Fibroblast of lung (primary cell): ENCODE measurements at places on chromosomes 6 and 20. TPM values are rescaled to one million over a fixed set of nuclear protein-coding genes. Genes with fewer than 3 reads are reported as not detected.

GRCh38 chr20:7912551-7912950, 27.7 kb downstream of the HAO1 start:
- DNase-seq = no peak

DNA sequence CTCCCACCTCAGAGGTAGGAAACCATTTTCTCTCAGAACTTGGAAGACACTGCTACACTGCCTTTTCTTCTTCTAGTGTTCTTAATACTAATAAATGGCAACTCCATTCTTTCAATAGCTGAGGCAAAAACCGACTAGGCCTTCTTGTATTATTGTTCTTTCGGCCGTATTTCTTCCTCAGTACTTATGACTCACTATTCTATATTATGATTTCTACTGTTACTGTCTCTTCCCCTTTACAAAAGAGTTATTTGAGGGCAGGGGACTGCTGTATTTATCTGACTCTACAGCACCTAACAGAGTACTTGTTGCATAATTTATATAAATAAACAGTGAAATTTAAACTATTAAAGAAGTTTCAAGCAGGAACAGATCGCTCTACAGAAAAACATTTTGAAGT, 3.1 kb downstream of the DNAAF9 start:
- no peak for DNase-seq

DNA sequence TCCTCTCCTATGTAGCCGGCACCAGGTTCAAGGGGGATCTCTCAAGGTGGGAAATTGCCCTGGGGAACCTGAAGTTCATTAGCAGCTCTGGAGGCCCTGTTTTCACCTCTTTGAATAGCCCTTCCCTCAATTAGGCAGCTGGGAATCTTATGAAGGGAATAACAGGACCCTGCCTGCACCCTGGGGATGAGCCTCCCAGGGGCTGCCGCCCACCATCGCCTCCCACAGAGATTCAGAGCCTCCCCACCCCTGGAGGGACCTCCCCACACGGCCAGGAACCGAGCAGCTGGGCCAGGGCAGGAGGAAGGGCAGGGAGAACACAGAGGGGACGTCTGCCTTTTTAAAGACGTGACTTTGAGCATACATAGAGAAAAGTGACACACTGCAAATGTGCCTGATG, 4.6 kb upstream of the EEF1A2 start:
- DNase-seq = no peak

GRCh38 chr20:9531581-9531980, 17.2 kb downstream of the LAMP5 start:
- DNase-seq = no peak

- no peak for DNase-seq
These were observed 7.5 kb upstream of the HRH3 start for GRCh38 chr20:62227591-62227976.

Gene EFCAB8
- total RNA-seq = under 0.01 and 0.26 TPM in 2 replicates

- no peak for DNase-seq
These were observed 668.9 kb downstream of the TFAP2A start for GRCh38 chr6:9745966-9746365.

GRCh38 chr6:34179106-34179720, 33.3 kb upstream of the GRM4 start:
- DNase-seq = no peak

Gene TMEM151B
- under 0.01 TPM in 2 replicates for total RNA-seq

- no peak for DNase-seq
These were observed 531.3 kb downstream of the QKI start for GRCh38 chr6:163945808-163946207.

Gene MCCD1
- not detected in 2 replicates for total RNA-seq

Gene MEI4
- total RNA-seq = not detected in 2 replicates

GRCh38 chr6:54680531-54680930, 166.0 kb upstream of the FAM83B start:
- no peak for DNase-seq

- no peak for DNase-seq
These were observed 24.0 kb upstream of the NPBWR2 start for GRCh38 chr20:64131406-64131805.

Gene ENPP5
- 2.3 and 2.5 TPM in 2 replicates for total RNA-seq

GRCh38 chr6:125747589-125748405, 1.6 kb upstream of the HEY2 start:
- DNase-seq = no peak

DNA sequence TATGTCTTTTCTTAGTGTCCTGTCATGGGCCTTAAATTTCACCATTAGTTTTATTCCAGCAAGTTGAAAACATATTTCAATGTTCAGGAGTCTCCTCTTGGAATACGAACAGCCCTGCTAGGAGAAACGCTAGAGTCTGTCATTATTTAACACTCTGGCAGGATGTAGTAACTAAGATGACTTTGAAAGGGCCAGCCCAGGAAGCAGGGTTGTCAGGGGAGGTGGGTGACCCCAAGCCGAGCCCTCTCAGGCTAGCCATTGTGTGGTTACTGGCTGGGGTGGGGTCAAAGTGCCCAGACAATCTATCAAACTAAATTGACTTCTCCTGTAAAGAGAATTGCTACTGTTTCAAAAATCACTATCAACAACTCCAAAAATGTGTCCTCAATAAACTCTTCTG, 67.8 kb downstream of the LY86 start:
- DNase-seq = no peak

- DNase-seq = peak; percentile 94
These were observed 103.5 kb upstream of the SIRPG start for GRCh38 chr20:1761116-1761515.

GRCh38 chr6:117227245-117227962, 38.0 kb upstream of the VGLL2 start:
- no peak for DNase-seq

- no peak for DNase-seq
These were observed 21.3 kb downstream of the TRMT6 start for GRCh38 chr20:5928836-5929715.

GRCh38 chr6:10633216-10633615, 61.2 kb downstream of the C6orf52 start:
- DNase-seq = peak; percentile 82

- no peak for DNase-seq
These were observed 29.4 kb downstream of the RNF8 start for GRCh38 chr6:37382994-37383765.

Gene TSPO2
- not detected in 2 replicates for total RNA-seq

Gene GRM1
- under 0.01 and 0.17 TPM in 2 replicates for total RNA-seq

- no peak for DNase-seq
These were observed 1.8 kb upstream of the CTSZ start for GRCh38 chr20:59008715-59009336.

DNA sequence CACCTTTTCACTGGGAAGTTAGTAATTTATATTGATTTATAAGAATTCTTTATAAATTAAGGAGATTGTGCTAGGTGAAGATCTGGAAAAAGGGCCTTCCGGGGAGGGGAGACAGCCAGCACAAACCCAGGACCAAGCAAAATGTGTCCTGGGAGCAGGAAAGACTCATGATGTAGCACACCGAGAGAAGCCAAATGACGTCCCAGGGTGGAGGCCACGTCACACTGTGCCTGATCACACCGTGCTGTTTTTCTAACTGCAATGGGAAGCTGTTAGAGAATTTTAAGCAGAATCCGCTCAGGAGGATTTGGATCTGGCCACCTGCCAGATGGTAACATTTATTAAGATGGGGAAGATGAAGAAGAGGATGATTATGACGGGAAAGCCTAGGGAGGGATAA, 72.7 kb upstream of the AKAP12 start:
- no peak for DNase-seq

GRCh38 chr6:75278474-75279077, 6.0 kb downstream of the TMEM30A start:
- peak; percentile 58 for DNase-seq

Gene LTB
- not detected in 2 replicates for total RNA-seq

- DNase-seq = peak; percentile 72
These were observed 67.3 kb downstream of the PREX1 start for GRCh38 chr20:48760403-48760983.

DNA sequence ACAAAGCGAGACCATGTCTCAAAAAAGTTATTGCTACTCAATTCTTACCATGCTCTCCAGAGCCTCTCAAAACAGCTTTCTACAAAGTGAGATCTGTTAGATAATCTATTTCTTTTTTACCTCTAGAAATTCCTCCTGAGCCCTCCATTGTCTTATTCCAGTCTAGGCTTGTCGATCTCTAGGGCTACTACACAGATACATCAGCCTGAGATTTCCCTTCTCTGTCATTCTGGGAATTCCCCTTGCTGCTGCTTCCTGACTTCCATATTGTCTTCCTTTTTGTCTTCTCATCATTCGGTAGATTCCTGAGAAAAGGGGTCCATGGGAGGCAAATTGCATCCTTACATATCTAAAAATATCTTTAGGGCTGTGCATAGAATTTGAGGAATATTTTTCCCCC, 75.6 kb upstream of the GNRH2 start:
- DNase-seq = no peak

Gene IL20RA
- 0.33 and 0.77 TPM in 2 replicates for total RNA-seq

- no peak for DNase-seq
These were observed 9.1 kb downstream of the PTGIS start for GRCh38 chr20:49558826-49559225.

- no peak for DNase-seq
These were observed 64.3 kb downstream of the ZFP64 start for GRCh38 chr20:52127309-52127708.
